Cortex of kidney (tissue), 1 donor: ENCODE measurements at places on chromosomes 6 and 20.

DNA sequence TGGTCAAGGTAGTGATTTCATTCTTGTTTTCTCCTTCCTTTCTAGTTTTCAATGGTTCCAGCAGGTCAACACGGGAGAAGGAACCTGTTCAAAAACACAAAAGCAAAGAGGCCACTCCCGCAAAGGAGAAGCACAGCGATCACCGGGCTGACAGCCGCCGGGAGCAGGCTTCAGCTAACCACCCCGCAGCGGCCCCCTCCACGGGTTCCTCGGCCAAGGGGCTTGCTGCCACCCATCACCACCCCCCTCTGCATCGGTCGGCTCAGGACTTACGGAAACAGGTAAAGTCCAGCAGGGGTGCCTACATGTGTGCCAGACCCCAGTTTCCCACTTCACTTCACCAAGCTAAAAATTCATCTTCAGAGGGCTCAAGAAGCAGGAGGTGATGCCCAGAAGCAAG, 175.6 kb downstream of the DTNBP1 start:
- no peak for DNase-seq

DNA sequence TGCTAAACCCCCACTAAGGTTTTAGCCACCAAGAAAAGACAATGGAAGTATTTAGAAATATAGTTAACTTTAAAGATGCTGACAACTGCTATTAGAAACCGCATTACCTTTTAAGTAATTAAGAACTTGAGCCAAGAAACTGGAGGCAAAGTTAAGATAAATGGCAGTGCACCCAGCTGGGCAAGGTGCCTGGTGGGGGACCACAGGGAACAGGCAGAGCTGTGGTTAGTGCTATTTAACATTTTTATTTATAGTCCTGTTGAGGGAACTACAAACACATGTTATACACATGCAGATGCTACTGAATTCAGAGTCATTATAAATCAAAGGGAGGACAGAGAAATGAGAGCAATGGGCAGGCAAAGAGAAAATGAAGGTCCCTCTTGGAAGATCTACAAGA, 447.9 kb downstream of the TFAP2B start:
- DNase-seq = no peak

DNA sequence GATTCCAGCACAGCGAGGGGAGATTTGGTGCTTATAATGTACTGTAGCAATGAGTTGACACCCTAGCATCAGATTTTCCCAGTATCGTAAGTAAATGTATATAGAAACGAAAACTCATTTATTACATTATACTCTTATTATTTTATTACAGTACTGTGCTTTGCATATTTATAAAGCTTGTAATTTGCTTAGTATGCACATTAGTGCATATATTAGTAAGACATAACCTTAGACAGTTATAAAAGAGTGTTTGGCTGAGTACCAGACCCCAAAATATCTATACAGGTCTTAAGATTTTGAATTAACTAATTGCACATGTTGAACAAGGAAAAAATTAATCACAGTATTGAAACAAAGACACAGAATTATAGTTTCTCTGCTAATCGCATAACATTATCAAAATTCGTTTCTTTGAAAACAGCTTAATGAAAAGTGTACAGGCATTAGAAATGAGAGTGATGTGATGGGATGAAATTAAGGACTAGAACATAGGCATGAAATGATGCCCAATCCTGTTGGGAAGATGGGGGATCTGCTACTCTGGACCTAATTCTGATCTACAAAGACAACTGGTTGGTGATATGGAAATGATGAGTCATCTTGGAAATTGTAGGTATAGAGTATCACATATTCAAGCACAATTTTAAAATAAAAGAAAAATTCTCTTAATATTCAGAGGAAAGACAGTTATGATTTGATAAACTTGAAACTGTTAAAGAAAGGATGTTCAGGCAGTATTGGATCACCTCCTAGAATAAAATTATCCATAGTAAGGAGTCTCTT, 42.8 kb downstream of the STXBP5 start:
- DNase-seq = no peak

- no peak for DNase-seq
Observed at GRCh38 chr6:143014764-143015163, 45.9 kb upstream of the AIG1 start.

GRCh38 chr6:7047128-7047527, 60.6 kb upstream of the RREB1 start:
- DNase-seq = no peak

GRCh38 chr20:2875690-2876203, 2.5 kb downstream of the PTPRA start:
- DNase-seq = no peak

DNA sequence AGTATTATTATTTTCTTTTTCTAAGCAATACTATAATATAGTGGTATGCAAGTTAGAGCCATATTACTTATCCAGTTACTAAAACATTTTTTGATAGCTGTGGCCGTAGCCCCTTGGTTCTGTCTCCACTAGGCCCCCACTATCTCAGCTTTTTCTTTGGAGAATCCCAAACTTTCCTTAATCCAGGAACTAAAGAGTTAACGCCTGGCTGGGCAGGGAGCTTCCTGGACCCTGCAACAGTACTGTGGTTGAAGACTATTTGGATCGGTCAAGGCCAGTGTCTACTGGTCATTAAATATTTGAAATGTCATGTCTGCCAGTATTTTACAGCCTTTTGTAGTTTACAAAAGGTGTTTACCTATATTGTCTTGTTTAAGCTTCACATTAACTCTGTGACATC, 20.0 kb upstream of the TRERF1 start:
- no peak for DNase-seq

DNA sequence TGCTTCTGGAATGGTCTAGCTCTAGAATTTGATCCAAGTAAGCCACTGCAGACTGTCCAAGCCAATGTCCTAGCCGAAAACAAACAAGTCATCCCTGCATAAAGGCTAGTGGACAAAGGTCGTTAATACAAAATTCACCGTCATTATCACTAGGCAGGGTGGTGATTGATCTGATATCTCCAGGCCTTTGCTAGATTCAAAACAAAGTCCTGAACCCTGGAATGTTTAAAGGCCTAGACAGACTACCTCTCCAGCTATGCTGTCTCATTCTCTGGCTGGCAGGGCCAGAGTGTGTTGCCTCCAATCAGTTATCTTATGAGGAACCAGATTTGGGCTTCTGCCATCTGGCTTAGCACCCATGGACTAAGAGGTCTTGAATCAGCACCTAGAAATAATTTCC, 38.3 kb downstream of the MAP7 start:
- DNase-seq = no peak

GRCh38 chr6:37209461-37210205, 39.7 kb downstream of the PIM1 start:
- DNase-seq = no peak

GRCh38 chr20:4091490-4092479, 76.4 kb upstream of the RNF24 start:
- no peak for DNase-seq

- no peak for DNase-seq
Observed at GRCh38 chr6:56827908-56828649, 126.8 kb upstream of the BEND6 start.

DNA sequence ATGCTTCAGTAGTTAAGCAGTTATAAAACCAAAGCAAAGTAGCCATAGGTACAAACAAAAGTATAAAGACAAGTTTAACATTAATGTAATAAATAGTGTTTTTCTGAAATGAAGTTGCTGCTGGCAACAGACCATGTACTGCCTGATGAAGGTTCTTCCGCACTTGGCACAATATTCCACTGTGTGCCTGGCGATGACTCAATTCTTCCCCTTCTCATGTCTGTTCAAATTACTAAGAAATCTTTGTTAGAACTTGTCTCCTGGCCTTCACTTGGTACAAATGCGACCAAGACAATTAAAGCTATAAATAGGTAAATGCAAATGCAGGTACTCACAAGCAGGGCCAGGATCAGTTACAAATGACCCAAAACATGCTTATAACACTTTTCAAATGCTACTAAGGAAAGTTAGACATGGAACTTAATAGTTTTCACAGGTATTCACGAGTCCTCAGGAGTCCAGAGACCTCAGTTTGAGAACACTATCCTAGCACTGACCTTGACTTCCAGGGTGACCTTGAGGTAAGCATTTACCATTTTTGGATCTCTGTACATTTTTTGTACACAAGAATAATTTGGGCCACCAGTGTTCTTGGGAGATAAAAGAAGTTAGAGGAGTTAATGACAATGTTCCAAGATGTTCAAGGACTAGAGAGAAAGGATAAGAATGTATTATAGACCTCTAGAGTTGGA, 8.1 kb upstream of the DDR1 start:
- no peak for DNase-seq

DNA sequence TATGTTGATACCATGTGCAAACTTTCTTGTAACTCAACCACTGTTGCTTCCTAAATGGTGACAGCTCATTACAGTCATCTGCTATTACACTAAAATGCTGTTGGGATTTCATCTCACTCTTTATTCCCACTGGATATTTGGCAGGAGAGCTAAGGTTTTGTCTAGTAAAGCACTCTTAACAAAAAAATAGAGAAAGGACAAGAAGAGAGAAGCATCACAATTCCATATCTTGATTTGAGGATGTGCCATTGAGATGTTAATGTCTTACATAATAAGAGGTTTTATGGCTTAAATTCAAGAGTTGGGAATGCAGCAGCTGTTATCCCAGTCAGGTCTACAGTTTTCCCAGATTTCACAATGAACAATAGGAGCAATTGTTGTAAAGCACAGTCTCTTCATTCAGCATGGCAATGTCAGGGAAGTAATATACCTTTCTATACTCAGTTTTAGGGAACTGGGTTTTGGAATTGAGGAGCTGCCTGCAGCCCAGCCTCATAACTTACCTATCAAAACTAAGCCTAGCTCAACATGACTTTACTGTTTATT, 134.9 kb downstream of the ISM1 start:
- no peak for DNase-seq

DNA sequence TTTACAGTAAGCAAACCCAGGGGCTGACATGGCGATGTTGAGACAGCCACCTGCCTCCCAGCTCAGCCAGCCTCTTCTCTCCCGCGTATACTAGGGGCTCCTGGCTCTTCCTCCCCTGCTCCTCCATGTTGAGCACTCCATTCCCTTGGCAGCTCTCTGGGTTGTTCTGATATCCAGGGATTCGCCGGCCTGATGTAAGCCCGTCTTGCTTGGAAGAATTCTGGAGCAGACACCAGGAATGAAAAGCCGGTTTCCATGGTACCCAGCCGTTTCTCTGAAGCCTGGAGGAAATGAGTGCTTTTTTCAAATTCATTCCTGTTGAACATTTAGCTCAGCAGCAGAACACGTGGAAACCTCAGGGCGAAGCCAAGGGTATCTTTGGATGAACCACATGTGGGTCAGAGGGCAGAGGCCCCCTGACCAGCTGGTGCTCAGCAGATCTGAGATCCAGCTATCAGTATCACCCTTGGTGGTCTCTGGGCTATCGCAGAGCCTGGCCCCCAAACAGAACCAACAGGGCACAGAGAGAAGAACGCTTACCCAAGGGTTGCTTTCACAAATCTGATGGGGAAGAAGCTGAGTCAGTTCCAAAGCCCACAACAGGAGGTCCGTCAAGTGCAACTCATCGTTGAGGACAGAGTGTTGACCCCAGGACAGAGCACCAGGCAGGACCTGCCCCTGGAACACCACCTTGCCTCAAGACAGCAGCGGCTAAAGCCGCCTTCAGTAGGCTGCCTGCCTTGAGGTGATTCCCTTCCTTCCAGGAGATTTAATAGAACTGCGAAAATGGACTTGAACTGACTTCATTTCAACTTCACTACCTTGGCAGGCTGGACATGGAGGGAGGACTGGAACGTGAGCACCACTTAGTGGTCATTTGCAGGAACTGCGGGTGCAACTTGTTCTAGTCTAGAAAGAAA, 96.1 kb upstream of the RIN2 start:
- DNase-seq = no peak

GRCh38 chr20:572727-573126, 29.1 kb upstream of the CSNK2A1 start:
- DNase-seq = no peak

DNA sequence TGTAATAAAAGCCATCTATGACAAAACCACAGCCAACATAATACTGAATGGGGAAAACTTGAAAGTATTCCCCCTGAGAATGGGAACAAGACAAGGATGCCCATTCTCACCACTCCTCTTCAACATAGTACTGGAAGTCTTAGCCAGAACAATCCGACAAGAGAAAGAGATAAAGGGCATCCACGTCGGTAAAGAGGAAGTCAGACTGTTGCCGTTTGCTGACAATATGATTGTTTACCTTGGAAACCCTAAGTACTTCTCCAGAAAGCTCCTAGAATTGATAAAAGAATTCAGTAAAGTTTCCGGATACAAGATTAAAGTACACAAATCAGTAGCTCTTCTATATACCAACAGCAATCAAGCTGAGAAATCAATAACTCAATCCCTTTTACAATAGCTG, 14.0 kb upstream of the RUNX2 start:
- DNase-seq = no peak

- DNase-seq = no peak
Observed at GRCh38 chr6:131227158-131227543, 91.9 kb downstream of the AKAP7 start.
